Activated CD8-positive, alpha-beta T cell treated with anti-CD3 and anti-CD28 coated beads for 36 hours (primary cell): ENCODE measurements at places on chromosomes 2 and 18. TPM values are rescaled to one million over a fixed set of nuclear protein-coding genes. Genes with fewer than 3 reads are reported as not detected.
A peak's percentile ranks its signal among the peaks of the same experiment; 100 is the strongest.

Gene NFATC1
- total RNA-seq, result 97.2 TPM

Gene CHRND
- total RNA-seq, result not detected

Gene MYO3B
- 0.20 TPM for total RNA-seq

Gene GKN2
- not detected for total RNA-seq

Gene DYNC2LI1
- total RNA-seq, result 6.3 TPM

Gene LIMS4
- 0.83 TPM for total RNA-seq

Gene GNAL
- total RNA-seq, result 0.11 TPM

DNA sequence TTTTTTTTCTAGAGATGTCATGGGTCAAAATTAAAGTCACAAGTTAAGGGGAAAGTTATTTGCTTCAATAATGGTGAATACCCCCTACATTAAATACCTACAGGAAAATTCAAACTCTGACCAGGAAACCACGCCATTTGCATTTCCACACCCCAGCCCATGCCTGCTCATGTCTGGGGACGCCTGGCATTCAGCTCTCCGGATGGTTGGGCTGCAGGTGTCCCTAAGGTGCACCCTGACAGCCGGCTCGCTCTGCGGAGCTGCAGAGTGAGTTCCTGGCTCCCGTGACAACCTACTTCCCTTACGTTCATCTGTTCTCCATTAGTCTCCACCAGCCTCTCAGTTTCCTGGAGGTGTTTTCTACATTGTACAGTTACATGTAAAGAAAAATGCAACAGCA, 122.7 kb upstream of the RIOK3 start:
- no peak overlapping the region for H3K27ac ChIP-seq
- H3K4me1 ChIP-seq, result no peaks in the 10 kb centered on the region
- DNase-seq, result no peak
- no peaks in the 10 kb centered on the region for H3K27me3 ChIP-seq
- H3K4me3 ChIP-seq, result no peak overlapping the region

GRCh38 chr2:204180649-204181048, 244.1 kb downstream of the ICOS start:
- H3K36me3 ChIP-seq, result no peaks in the 10 kb centered on the region
- H3K27ac ChIP-seq, result no peak overlapping the region
- H3K4me3 ChIP-seq, result no peak overlapping the region
- no peaks in the 10 kb centered on the region for H3K4me1 ChIP-seq
- DNase-seq, result no peak
- H3K27me3 ChIP-seq, result peaks cover 10% of the 10 kb centered on the region

GRCh38 chr18:23137788-23138216, 2.5 kb downstream of the CABLES1 start:
- no peak overlapping the region for H3K27ac ChIP-seq
- peaks cover 40% of the 10 kb centered on the region for H3K27me3 ChIP-seq
- no peaks in the 10 kb centered on the region for H3K36me3 ChIP-seq
- DNase-seq, result no peak

- DNase-seq, result no peak
- no peak overlapping the region for H3K4me3 ChIP-seq
- H3K4me1 ChIP-seq, result peaks cover under 1% of the 10 kb centered on the region
- H3K27me3 ChIP-seq, result peaks cover 8% of the 10 kb centered on the region
- no peak overlapping the region for H3K27ac ChIP-seq
Measured at GRCh38 chr2:204237416-204237815, 300.9 kb downstream of the ICOS start.

DNA sequence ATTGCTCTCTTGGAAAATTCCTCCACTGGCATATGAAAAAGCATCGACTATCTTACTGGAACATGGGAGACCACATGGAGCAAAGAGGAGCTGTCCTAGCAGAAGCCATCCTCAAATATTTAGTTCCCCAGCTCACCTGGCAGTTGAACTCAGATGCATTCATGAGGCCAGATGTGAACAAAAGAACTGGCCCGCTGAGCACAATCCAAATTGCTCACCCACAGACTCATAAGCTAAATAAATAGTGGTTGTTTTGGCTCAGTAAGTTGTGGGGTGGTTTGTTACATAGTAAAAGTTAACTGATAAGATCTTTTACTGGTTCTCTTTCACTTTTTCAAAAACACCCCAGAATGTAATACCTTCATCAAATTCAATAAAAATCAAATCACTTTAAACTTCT, 108.6 kb upstream of the CWC22 start:
- no peak overlapping the region for H3K27ac ChIP-seq
- no peaks in the 10 kb centered on the region for H3K4me1 ChIP-seq
- no peak for DNase-seq
- no peak overlapping the region for H3K4me3 ChIP-seq

DNA sequence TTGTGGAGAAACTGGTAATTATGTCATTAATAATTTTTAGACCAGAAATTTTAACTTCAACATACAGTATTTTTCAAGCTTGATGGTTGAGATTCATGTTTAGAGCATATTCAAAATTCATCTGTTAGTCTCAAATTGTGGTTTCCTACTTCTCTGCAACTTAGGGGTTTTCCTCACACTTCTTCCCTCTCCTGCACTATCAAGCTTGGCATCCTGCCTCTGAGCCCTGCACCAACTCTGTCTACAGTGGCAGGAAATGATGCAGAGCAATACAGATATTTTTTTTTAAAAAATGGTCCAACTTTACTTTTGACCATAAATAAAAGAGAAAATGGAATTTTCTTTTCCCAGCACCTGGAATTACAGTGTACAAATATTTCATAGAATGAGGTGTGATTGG, 247.3 kb downstream of the NUP35 start:
- no peak for DNase-seq
- H3K4me3 ChIP-seq, result no peak overlapping the region
- no peaks in the 10 kb centered on the region for H3K4me1 ChIP-seq
- H3K27ac ChIP-seq, result no peak overlapping the region
- H3K27me3 ChIP-seq, result no peaks in the 10 kb centered on the region
- H3K36me3 ChIP-seq, result no peaks in the 10 kb centered on the region

- H3K4me1 ChIP-seq, result no peaks in the 10 kb centered on the region
- DNase-seq, result no peak
- H3K27ac ChIP-seq, result no peak overlapping the region
- no peaks in the 10 kb centered on the region for H3K36me3 ChIP-seq
Measured at GRCh38 chr2:222776792-222777191, 84.0 kb upstream of the ACSL3 start.

DNA sequence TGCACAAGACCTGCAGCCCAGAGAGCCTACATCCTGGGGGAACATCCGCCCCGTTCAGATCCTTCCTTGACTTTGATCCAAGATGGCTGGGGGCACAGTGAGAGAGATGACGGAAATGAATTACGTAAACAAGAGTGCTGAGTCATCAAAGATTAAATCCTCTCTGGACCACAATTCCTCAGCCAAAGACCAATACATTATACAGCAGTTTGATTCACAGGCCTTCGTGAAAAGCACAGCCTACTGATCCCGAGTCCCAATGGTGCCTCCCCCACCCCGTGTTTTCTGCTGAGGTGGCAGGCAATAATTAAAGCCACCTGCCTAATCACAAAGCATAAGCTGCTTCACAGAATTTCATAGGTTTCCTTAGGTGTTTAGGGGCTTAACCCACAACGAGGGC, 43.0 kb downstream of the MYO5B start:
- no peak for DNase-seq
- peaks cover 7% of the 10 kb centered on the region for H3K27me3 ChIP-seq
- H3K4me3 ChIP-seq, result no peak overlapping the region
- H3K36me3 ChIP-seq, result no peaks in the 10 kb centered on the region
- no peak overlapping the region for H3K27ac ChIP-seq

GRCh38 chr2:207601774-207602173, 23.4 kb downstream of the METTL21A start:
- peaks cover 21% of the 10 kb centered on the region for H3K4me1 ChIP-seq
- no peak for DNase-seq
- H3K36me3 ChIP-seq, result peaks cover 22% of the 10 kb centered on the region

DNA sequence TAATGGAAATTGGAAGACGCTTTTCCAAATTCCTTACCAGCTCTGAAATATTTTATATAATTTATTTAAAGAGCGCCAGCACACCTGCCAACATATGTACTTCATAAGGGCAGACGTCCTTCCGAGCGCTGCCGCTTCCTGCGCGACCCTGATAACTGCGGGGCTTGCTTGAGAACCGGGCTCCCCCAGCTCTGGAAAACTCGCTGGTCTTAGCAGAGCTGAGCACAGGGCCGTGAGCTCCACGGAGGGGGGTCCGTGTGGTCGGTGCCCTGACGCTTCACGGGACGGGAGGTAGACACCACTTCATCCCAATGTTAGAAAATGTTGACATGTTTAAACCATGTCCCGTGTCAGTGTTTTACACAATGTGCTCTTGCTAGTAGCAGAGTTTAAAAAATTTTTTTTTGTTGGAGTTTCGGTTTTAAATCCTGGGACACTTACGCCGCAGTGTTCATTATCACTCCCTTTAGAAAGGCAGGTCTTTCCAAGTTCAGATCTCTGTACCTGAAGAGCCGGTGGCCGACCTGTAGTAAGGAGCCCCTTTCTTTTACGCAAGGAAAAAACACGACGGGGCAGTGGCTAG, 1.6 kb downstream of the NFATC1 start:
- H3K4me1 ChIP-seq, result peaks cover 24% of the 10 kb centered on the region
- H3K27ac ChIP-seq, result peak overlapping the region; percentile 34

- H3K27me3 ChIP-seq, result no peaks in the 10 kb centered on the region
- H3K27ac ChIP-seq, result no peak overlapping the region
- H3K36me3 ChIP-seq, result no peaks in the 10 kb centered on the region
Measured at GRCh38 chr18:28559511-28559910, 382.6 kb upstream of the CDH2 start.

DNA sequence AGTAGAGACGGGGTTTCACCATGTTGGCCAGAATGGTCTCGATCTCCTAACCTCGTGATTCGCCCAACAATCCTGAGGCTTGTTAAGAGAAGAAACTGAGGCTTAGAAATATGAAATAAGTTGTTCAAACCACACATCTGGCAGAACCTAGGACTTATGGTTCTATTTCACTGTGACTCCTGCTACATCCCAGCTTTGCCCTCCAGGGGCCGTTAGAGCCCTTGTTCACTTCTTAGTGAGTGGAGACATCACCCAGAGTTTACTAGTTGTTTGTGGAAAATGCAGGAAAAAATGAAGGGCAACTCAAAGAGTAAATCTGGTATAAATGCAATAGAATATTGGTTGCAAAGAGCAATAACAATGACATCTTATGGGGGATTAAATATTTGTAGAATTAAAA, 43.9 kb downstream of the MARCHF4 start:
- no peaks in the 10 kb centered on the region for H3K36me3 ChIP-seq
- no peaks in the 10 kb centered on the region for H3K27me3 ChIP-seq
- no peak overlapping the region for H3K27ac ChIP-seq
- DNase-seq, result no peak
- H3K4me1 ChIP-seq, result no peaks in the 10 kb centered on the region

DNA sequence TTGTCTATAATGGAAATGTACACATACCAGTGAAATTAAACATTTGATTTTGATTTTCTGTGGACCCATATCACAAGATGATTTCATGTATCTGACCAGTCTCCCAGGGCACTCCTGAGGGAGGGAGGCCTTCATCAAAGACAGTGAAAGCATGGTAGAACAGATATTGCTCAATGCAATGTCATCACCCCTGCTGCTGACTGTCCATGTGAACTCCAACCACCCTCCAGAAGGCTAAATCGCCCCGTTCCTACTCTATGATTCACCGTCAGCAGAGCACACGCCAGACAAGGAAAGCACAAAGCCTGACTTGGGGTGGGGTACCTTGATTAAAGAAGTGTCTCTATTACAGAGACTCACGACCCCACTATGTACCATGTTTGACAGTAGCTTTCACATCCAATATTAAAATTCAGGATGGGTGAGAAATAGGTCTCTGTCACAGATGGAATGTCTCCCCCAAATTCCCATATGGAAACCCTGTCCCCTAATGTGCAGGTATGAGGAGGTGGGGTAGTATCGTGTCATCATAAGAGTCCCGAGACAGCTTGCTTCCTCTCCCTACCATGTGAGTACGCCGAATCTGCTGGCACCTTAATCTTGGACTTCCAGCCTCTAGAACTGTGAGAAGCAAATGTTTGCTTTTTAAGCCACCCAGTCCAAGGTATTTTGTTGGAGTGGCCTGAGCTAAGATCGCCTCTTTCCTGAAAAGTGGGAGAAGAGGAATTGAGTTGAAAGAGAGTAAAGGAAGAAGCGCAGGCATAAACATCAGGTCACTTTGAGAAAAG, 42.4 kb downstream of the CYB5A start:
- no peak overlapping the region for H3K27ac ChIP-seq
- peaks cover 7% of the 10 kb centered on the region for H3K36me3 ChIP-seq
- H3K4me3 ChIP-seq, result no peak overlapping the region
- peaks cover 8% of the 10 kb centered on the region for H3K4me1 ChIP-seq
- no peaks in the 10 kb centered on the region for H3K27me3 ChIP-seq

- peaks cover 3% of the 10 kb centered on the region for H3K4me1 ChIP-seq
- no peak overlapping the region for H3K27ac ChIP-seq
- no peak for DNase-seq
- H3K27me3 ChIP-seq, result no peaks in the 10 kb centered on the region
- H3K4me3 ChIP-seq, result no peak overlapping the region
Measured at GRCh38 chr2:227568852-227569169, 29.9 kb upstream of the SCYGR2 start.

GRCh38 chr2:213958086-213958485, 452.8 kb upstream of the VWC2L start:
- H3K27me3 ChIP-seq, result no peaks in the 10 kb centered on the region
- H3K4me1 ChIP-seq, result no peaks in the 10 kb centered on the region
- no peaks in the 10 kb centered on the region for H3K36me3 ChIP-seq
- DNase-seq, result no peak

- no peak for DNase-seq
- H3K27me3 ChIP-seq, result no peaks in the 10 kb centered on the region
- H3K36me3 ChIP-seq, result no peaks in the 10 kb centered on the region
- no peaks in the 10 kb centered on the region for H3K4me1 ChIP-seq
- H3K4me3 ChIP-seq, result no peak overlapping the region
- H3K27ac ChIP-seq, result no peak overlapping the region
Measured at GRCh38 chr2:145558617-145559350, 1038.9 kb upstream of the ZEB2 start.

DNA sequence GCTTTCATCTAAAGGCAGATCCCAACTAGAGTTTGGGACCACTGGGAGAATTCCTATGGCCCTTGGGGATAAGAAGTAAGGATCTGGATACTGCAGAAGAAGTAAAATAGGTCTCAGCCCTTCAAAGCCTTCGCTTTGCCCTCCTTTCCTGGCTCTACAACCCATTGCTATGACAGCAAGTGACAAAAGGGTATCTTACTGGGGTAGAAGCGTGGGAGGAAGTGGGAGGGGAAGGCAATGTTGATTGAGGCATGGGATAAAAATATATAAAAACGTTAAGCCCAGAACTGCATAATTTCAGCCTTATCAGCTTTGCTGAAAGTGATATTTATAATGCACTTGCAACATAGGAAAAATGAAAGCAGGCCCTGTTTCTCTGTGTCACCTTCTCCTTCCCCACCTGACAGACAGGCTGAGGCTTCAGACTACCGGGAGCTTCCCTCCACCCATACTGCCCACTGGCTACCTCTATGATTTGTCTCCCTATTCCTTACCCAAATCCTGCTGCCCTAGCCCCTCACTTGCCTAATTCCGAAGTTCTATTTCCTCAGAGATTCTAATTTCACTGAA, 14.9 kb upstream of the SOS1 start:
- H3K4me3 ChIP-seq, result peak overlapping the region; percentile 1
- H3K27ac ChIP-seq, result peak overlapping the region; percentile 60
- H3K36me3 ChIP-seq, result no peaks in the 10 kb centered on the region

- H3K36me3 ChIP-seq, result no peaks in the 10 kb centered on the region
- DNase-seq, result no peak
- H3K4me1 ChIP-seq, result peaks cover 25% of the 10 kb centered on the region
- no peaks in the 10 kb centered on the region for H3K27me3 ChIP-seq
- no peak overlapping the region for H3K4me3 ChIP-seq
Measured at GRCh38 chr2:119691651-119692245, 12.7 kb downstream of the TMEM177 start.

- H3K36me3 ChIP-seq, result no peaks in the 10 kb centered on the region
- peak; percentile 39 for DNase-seq
- no peaks in the 10 kb centered on the region for H3K27me3 ChIP-seq
Measured at GRCh38 chr2:213065583-213066442, 85.6 kb downstream of the IKZF2 start.
